ENCODE measurements at places on chromosomes 3 and 15.
A peak's percentile ranks its signal among the peaks of the same experiment; 100 is the strongest.

DNA sequence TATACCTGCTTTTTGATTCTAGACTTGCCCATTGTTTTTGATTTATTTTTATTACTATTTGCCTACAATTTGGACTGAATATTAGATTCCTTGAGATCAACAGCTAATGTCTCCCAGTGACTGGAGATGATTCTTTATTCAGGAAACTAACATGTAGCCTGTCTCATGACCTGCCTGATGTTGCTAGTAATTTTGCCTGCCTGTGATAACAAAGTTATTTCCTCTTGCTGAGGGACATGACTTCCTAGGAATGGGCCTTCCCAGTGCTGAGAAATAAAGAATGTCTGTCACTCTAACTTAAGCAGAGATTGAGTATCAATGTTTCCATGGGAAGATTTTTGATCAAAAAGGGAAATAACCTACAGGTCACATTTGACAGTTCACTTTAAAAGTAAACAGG, 13.4 kb upstream of the NPHP3 start:
- DNase-seq: no peak

GRCh38 chr15:89002281-89002761, 85.9 kb upstream of the ABHD2 start:
- no peak for DNase-seq

DNA sequence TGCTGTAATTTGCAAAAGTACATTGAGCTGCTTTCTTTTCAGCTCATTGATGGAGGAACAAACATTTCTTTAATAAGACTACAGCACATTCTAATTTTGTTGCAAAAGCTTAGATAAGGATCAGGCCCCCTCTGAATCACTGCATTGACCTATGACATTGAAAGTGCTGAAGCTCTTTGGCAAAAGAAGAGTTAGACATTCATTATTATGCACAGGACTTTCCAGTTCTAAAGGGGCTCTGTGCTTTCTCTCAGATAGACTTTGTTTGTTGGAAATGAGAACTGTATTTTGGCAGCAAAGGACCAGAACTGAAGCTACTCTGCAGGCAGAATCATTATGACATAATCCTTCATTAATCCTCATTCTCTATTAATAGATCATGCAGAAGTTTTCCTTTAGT, 252.9 kb upstream of the SOX2 start:
- DNase-seq: no peak

- DNase-seq: no peak
Observed at GRCh38 chr15:66369773-66370651, 13.5 kb upstream of the TIPIN start.

DNA sequence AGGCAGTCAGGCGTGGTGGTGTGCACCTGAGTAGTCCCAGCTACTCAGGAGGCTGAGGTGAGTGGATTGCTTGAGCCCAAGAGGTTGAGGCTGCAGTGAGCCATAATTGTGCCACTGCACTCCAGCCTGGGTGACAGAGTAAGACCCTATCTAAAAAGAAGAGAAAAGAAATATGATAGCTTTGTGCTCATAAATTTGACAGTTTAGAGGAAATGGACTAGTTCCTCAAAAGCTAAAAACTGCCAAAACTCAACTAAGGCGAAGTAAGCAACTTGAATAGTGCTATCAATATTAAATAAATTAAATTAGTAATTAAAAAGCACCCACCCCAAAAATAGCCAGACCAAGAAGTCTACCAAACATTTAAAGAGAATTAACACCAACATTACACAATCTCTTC, 24.5 kb upstream of the SLC15A2 start:
- DNase-seq: no peak

DNA sequence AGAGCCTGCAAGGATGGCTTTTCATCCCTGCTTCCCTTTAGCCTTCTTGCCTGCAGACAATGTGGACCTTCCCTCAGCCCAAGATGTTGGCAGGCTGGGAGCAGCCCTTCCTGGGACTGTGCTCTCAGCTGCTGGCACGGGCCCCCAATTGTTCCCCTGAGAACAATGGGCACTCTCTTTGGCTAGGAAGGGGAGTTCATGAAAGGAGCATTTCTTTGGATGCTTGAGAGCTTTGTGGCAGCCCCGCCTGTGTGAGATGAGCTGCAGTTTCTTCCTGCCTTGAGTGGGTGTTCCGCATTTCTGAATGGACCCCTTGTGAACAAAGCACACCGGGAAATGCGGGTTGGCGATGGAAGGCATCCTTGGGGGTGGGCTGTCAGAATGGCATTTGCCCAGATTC, 35.0 kb upstream of the BSN start:
- DNase-seq: peak; percentile 76

GRCh38 chr15:45521596-45522327, 793 bp downstream of the SLC30A4 start:
- peak; percentile 22 for DNase-seq

DNA sequence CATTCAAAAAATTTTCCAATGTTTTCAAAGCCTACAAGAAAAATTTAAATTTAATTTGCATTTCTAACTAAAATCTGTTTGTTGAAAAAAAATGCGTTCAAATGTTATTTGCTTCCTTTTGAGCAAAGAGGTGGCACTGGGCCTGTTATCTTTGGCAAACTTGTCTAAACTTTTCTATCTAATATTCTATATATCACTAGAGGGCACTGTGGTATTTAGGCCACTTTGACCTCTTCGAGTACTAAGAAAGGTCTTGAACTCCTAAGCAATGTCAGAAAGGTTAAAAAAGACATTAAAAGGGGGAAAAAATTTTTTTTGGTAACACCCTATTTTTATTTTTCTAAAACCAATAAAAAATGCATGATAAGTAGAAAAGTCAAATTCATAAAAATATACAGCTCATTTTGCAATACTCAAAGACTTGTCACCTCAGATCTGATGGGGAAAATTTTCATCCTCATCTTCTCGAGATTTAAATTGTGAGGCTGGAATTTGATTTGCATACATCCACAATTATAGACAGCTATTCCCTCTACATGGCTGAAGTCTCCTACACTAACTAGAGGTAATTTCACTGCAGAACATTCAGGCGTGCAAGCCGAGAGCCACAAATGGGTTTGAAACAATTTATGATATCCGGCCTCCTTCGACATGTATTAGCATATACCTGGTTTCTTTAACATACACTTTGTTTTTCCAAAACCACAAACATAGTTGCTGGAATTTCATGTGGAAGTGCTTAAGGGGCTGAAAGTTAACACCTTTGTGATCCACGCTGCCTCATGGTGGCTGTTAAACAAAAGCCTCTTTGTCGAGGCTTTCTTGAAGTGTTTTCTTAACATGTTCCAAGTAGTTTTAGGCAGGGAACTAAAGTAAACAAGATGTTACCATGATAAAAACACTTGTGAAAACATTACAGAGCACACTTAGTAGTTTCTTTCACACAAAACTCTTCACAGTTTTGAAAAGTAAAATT, 576.4 kb downstream of the FOXP1 start:
- DNase-seq: no peak

DNA sequence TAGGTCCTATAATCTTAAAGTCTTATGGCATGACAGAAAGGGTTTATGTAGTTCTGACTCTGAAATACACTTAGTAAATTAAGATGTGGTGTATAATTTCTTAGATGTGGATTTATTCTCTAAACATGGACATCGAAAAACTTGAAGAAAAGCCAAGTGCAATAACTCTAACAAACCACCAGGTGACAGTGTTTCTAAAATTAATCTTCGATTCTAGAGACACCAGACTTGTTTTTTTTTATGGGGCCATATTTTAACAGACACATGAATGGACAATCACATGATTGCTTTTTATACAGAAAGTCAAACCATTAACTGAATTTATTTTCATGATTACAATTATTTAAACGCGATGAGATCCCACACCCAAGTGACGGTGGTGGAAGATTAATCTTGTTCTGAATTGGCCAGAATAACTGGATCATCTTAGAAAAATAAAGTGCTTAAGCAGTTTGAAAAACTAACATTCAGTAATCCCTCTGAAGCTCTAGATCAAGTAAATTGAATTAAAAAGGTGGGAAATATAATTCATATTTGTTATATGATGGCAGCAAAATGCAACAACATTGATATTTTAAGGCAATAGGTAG, 305.1 kb downstream of the LSAMP start:
- no peak for DNase-seq

DNA sequence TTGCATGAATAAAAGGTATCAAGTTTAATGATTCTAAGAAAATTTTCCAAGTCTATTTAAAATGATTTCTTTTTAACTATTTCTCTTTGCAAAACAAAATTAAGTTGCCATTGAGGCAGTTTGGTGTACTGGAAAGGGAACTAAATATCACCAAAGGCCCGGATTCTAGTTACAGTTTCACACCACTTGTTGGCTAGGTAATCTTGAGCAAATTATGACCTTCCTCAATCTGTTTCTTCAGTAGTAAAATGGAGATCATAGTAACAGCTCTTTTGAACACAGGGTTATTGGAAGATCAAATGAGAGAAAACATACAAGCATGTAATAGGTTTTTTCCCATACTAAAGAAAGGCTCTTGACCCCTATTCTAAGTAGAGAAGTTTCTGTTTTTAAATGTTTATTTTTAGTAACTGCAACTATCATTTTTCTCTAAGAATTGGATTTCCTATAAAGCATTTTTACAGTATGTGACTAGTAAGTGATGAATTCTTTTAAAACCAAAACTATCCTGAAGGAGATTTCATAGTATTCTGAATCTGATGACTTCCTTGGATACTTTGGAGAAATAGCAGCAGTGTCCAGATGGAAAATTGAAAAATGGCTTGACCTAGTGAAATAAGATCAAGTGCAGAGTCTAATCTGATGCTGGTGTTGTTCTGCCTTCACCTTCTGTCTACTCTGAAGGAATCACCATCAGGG, 15.7 kb downstream of the SCAANT1 start:
- DNase-seq: no peak

GRCh38 chr3:124435467-124435866, 294.8 kb upstream of the UMPS start:
- no peak for DNase-seq

GRCh38 chr15:73388256-73388781, 19.6 kb upstream of the HCN4 start:
- DNase-seq: no peak

GRCh38 chr3:150080058-150080730, 109.5 kb upstream of the PFN2 start:
- no peak for DNase-seq

DNA sequence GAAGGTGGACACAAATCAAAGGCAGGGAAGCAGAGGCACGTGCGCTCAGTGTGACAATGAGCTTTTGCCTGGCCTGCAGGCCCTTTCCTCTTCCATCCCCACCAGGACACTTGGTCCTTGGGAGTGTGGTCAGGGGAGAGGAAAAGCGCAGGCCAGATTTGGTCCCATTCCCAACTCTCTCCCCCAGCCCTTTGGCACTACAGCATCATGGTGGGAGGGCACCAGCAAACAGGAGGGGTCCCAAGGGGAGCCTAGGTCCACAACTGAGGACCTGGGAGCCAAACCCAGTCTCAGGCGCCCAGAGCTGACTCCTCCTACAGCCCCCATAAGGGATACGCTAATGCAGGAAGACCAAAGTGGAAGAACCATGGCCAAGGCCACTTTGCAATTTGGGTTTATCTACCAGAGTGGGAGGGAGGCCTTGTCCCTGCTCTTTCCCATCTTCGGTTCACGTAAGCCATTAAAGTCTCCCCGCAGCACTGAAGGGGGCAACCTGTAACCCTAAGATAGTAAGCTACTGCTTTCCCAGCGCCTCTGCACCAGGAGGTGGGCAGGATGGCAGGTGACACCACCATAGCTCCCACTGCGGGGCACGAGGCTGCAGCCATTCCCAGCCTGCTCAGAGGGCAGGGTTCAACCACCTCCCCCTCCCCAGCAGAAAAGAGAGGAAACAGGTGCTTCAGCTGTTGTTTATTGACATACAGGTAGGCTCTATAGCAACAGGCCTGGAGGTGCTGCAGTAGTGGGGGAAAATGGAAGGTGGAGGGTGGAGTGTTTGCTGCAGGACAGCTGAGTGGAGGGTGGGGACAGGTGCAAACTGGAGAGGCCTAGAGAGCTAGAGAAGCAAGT, 993 bp upstream of the GRAMD2A start:
- DNase-seq: no peak

DNA sequence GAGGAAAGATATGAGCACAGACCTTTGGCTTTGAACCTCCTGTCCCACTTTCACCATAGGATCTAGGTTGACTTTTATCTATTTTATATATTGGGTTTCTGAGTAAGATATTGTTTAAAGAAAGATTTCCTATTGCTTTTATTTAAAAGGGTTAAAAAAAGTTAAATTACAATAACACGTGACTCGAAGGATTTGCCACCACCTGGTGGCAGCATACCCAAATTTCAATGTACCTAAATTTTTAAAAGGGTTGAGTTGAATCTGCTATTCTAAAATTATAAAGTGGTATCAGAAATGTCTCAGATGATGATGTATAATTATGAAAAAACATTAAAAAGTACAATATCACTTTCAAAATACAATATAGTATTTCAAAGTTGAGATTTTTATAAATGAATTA, 368.4 kb downstream of the MECOM start:
- no peak for DNase-seq

- DNase-seq: peak; percentile 46
Observed at GRCh38 chr3:134795746-134796280, 753 bp downstream of the EPHB1 start.

GRCh38 chr3:5238545-5238944, 51.0 kb downstream of the EDEM1 start:
- no peak for DNase-seq

DNA sequence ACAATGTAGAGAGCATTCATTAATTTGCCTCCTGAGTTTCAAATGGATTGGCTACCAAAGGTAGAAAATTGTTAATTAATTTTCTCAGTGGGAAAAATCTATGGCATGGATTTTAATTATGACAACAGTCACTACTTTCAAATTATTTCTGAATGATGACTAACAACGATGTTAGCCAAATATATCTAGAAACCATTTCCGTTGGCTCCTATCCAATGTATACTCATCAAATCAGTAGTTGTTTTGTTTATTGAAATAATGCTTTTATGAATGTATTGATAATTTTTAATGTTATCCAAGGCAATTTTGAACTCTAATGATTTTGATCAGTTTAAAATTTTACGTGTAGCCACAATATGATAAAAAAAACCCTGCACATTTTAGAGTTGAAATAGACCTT, 333.4 kb downstream of the NAALADL2 start:
- no peak for DNase-seq

- no peak for DNase-seq
Observed at GRCh38 chr3:100981164-100981911, 11.9 kb downstream of the ABI3BP start.

DNA sequence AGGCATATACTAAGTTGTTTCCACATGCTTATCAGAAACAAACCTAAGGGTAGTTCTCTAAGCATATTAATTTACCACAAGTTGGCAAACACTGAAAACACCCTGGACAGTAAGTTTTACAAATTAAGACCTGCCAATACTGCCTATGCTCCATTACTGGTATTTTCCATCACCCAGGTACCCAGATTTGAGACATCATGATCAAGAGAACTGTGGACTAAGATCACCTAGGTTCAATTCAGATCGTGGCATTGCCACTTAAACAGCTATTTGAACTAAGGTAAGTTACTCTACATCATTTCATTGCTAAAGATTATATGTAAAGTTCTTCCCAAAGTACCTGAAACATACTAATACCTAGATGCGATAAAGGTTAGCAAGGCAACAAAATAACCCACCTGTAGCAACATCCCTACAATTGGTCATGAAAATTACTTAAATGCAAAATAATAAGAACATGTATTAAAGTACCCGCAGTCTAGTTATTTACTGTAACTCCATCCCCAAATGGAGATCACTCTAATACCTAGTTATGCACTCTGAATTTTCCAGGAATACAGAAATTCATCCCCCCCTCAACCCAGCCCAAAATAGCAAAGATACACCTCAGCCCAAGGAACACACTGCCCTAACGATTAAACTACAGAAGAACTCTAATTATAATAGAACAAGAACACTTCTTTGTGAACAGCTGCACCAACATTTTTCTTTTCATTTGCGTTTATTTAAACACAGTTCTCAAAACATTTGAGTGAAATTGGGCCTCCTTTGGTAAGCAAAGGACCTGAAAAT, 21.6 kb downstream of the TRA2B start:
- no peak for DNase-seq

Measured in hippocampal formation (tissue), 2 donors.